HTR-8/SVneo (cell line): ENCODE measurements at places on chromosomes 7 and 10.

GRCh38 chr10:131865223-131865917 lies 35.4 kb upstream of the PPP2R2D start:
- no peak for DNase-seq

- no peak for DNase-seq
These were observed 62.5 kb downstream of the PWWP2B start for GRCh38 chr10:132459301-132460003.

DNA sequence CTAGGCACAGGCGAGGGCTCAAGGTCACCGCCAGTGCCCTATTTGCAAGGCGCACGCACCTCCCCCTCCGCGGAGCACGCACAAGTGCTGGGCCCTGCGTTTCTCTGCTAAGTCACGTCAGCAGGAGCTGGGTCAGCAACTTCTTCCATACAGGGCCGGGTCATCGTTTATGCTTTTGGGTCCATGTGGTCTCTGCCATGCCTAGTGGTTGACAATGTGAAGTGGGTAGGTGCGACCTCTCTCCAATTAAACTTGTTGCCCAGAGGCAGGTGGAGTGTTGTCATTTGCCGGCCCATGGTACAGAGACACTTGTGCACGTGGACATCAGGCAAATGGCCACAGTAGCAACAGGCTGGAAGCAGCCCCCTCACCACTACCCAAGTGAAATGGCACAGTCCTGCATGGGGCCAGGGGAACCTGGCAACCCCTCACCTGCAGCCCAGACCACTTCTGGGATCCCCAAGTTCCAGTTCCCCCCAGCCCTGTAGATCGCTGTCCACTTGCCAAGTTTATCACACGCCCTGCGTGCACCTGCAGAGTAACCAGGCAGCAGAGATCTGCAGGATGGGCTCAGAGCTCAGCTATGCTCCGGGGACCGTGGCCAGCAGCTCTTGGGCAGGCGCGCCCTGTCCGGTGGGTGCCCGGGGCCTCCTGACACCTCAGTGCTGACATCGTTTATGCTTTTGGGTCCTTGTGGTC lies 86.1 kb upstream of the PPP2R2D start:
- DNase-seq: no peak

DNA sequence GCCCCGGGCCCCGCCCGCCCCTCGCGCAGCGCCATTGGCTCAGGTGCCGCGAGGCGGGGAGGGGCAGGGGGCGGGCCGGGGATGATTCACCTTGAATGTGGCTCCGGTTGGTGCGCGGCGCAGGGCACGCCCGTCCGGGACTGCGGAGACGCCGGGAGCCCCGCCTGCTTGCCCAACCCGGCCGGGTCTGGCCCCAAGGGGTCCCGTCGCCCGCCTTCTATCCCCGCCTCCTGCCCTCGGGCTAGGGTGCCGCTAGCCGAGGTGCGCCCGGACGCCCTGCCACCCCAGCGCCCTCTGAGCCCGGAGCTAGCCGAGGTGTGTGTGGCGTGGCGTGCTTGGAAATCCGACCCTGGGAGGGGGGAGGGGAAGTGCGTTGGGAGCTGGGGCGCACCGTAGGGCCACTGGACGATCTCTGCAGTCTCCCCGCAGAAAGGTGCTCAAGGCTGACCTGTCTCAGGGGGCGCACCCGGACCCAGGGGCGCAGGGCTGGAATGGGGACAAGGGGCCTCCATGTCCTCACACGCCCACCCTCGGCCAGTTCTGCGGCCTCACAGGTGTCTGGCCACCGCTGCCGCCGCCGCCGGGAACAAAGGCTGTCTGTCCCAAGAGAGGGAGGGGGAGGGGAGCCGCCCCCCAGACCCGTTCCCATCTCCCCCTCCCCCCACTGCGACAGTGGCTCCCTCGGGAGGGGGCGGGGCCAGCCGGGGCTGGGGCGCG lies 168.9 kb downstream of the NRF1 start:
- peak; percentile 92 for DNase-seq

DNA sequence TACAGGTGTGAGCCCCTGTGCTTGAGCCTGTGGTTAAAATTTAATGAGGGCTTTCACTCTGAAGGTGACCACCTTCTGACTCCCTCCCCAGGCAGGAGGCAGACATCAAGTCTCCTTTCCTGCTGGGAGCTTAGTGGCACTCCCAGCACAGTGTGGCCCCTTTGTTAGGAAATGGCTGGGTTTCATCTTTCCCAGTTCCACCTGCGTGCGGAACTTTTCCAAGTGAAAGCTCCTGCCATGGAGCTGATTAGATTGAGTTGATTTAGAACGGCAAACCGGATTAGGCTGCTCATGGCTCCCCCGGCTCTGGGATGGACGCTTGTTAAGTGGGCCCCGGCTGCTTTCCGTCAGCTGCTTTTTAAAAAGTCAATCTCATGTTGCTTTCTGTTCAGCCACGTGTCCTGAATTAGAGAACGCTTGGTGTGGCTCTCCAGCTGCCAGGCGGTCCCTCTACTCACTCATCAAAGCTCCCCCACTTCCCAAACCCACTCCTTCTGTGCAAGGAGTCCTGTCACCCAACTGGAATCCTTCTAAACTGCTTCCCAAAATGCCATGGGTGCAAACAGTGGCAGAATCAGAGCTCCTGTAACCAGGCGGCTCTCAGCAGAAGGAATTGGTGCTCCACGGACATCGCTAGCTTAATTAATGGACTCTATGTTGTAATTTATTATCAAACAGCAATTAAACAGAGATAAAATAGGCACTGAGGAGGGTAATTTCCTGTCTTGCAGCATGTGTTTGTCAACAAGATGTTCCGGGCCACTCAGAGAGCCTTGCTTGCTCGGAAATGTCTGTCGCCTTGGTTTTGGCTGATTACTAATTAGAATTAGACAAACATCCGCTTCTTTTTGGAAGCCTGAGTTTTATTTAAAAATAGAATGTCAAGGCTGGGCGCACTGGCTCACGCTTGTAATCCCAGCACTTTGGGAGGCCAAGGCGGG lies 551.2 kb downstream of the GALNT17 start:
- no peak for DNase-seq

DNA sequence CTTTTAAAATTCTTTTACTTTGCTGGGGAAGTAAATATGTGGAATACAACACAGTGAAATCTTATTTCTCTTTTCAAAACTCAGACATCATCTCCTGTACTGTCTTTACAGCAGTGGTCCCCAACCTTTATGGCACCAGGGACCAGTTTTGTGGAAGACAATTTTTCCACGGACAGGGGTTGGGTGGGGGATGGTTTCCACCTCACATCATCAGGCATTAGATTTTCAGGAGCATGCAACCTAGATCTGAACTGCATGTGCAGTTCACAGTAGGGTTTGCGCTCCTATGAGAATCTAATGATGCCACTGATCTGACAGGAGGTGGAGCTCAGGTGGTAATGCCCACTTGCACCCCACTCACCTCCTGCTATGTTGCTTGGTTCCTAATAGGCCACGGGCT lies 12.2 kb downstream of the TMEM60 start:
- no peak for DNase-seq

GRCh38 chr10:34918776-34919315 lies 103.8 kb upstream of the PARD3 start:
- DNase-seq: no peak

- no peak for DNase-seq
These were observed 27.8 kb downstream of the STEAP4 start for GRCh38 chr7:88278881-88279280.

GRCh38 chr10:61763778-61764177 lies 101.0 kb downstream of the CABCOCO1 start:
- no peak for DNase-seq

DNA sequence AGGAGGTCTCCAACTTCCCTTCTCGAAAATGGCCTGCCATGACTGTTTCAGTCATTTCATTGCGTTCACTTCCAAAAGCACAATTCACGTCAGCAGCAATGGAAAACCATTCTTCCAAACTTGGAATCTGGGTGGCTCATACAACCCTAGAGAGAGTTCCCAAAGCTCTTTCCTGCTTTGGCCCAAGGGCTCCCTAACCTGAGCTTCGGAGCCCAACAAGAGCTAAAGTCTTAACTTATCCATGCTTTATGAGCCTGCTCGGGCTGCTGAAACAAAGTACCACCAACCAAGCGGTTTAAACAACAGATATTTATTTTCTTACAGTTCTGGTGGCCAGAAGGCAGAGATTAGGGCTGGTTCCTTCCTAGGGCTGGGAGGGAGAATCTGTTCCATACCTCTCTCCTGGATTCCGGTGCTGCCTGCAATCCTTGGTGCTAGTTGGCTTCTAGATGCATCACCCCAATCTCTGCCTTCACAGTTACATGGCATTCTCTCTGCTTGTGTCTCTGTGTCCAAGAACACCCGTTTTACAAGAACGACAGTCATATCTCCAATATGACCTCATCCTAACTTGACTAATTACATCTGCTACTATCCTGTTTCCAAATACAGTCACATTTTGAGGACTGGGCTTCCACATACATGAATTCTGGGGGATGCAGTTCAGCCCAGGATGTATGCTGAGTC lies 33.5 kb downstream of the CAMK2B start:
- DNase-seq: no peak

GRCh38 chr7:140022582-140023211 lies 40.1 kb downstream of the PARP12 start:
- DNase-seq: no peak

- DNase-seq: peak; percentile 0
These were observed 132.3 kb upstream of the POT1 start for GRCh38 chr7:125061776-125062397.

GRCh38 chr7:122597277-122597676 lies 101.6 kb downstream of the RNF133 start:
- no peak for DNase-seq

DNA sequence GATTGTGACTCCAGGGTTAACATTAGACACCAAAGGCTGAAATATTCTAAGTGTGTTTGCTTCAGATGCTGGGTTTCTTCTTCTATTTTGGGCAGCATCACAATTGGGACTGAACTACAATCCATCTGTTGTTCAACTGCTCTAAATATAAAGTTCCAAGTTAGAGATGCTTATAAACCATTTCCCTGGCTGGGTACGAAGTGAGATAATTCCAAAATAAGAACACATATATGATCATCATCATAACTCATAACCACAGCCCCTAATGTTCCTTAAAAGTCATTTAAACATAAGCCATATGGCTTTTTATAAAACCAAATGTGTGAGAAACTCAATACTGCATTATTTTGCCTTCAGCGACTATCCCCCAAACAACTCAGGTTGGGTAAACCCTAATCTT lies 28.8 kb downstream of the DNA2 start:
- DNase-seq: no peak

DNA sequence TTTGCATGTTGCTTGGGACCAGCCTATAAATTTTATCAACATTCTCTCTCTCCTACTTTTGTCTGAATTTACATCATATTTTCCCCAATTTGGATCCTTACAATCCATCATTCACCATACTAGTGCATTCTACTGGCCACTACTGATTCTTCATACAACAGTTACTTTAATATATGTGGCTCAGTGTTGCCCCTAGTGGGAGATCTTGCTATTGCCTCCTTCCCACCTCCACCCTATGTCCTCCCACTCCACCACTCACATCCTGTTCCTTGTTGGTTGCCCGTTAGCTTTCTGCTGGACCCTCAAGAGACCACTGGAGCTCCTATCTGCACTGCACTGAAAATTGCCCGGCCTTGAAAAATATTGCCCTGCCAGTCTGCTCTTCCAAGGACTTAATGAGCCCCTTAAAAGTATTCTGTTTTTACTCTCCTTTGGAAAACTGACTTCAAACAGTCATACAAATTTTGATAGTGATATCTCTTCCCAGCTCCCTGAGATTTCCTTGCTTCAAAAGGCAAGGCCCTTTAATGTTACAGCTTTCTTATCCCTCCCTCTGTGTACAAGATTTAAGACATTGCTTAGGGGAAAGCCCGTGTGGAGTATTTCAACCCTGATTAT lies 243.2 kb upstream of the TMEM229A start:
- no peak for DNase-seq

GRCh38 chr10:70510904-70511303 lies 32.3 kb downstream of the PALD1 start:
- no peak for DNase-seq

GRCh38 chr7:44631458-44632115 lies 25.2 kb downstream of the OGDH start:
- DNase-seq: no peak

DNA sequence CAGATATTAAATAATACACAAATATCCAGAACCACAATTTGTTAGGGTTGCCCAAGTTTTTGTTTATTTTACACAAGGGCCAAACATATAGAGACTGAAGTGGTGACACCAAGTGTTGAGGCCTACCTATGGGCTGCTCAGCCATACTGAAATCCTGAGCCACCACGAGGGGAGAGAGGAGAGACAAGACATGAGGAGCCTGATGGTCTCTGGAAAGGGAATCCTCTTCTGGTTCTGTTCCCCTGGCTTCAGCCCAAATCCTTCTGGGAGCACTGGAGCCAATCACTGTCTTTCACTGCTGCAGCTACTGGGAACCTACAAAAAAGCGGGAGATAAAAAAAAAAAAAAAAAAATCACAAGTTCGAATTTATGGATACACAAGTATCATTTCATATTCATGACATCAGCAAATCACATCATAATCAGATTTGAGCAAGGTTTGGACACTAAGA lies 1.9 kb downstream of the SKIDA1 start:
- DNase-seq: no peak

- DNase-seq: no peak
These were observed 46.7 kb upstream of the LOXL4 start for GRCh38 chr10:98314532-98315284.

DNA sequence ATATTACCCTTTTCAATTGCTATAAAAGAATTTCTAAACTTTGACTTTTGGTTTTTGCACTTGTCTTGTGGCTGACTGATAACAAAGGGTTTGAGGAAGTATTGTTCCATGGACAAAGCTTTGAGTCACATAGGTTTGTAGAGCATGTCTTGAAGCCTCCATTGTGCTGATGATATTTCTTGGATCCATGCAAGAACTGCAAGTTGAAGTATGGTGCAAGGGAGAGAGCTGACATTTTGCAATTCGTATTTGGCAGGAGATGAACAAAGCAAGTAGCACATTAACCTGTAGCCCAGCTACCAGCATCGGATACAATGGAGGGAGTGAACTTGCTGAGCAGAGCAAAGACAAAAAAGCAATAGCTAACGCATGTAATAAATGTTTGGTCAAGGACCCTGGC lies 23.4 kb downstream of the MGAM2 start:
- no peak for DNase-seq

DNA sequence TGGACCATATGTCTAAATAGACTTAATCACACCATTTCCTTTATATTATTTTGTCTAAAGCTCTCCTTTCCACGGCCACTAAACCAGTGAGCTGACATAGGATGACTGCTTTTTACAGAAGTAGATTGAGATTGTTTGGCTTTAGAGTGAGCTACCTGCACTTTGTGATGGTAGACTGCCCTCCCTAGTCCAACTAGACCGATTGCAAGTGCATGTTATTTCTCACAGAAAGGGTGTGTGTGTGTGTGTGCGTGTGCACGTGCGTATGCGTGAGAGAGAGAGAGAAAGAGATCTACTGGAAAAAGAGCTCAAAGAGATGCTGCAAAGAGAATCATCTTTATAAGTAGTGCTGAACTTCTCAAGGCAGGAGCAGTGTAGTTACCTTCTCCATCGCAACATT lies 60.7 kb downstream of the VCL start:
- no peak for DNase-seq

- peak; percentile 24 for DNase-seq
These were observed 96.6 kb downstream of the FAM53B start for GRCh38 chr10:124647421-124648130.
